ENCODE measurements at places on chromosomes 6 and 20. TPM values are rescaled to one million over a fixed set of nuclear protein-coding genes. Genes with fewer than 3 reads are reported as not detected.

The FHL5 gene
- 12.2 TPM for total RNA-seq

The ARID1B gene
- total RNA-seq, result 103 TPM

The SIRPD gene
- not detected for total RNA-seq

DNA sequence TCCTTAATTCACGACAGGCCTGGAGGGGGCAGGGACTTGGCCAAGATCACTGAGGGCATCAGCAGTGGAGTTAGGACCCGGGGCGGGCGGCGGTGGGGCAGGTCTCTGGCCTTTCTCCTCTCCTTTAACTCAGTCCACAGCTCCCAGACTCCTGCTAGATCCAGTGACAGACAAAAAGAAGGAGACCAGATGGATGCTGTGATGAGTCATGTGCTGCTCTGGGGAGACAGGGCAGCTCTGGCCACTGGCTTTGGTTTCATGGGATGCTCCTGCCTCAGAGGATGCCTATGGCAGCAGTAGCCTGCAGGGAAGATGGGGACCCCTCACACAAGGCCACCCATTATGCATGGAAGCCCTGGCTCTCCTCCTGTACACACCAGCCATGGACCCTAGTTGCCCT lies 20.5 kb downstream of the EPB41L1 start:
- DNase-seq, result no peak

- no peak for DNase-seq
These were observed 161.9 kb downstream of the GMPR start for GRCh38 chr6:16400248-16400760.

GRCh38 chr6:16568128-16568527 lies 193.1 kb downstream of the ATXN1 start:
- DNase-seq, result no peak

DNA sequence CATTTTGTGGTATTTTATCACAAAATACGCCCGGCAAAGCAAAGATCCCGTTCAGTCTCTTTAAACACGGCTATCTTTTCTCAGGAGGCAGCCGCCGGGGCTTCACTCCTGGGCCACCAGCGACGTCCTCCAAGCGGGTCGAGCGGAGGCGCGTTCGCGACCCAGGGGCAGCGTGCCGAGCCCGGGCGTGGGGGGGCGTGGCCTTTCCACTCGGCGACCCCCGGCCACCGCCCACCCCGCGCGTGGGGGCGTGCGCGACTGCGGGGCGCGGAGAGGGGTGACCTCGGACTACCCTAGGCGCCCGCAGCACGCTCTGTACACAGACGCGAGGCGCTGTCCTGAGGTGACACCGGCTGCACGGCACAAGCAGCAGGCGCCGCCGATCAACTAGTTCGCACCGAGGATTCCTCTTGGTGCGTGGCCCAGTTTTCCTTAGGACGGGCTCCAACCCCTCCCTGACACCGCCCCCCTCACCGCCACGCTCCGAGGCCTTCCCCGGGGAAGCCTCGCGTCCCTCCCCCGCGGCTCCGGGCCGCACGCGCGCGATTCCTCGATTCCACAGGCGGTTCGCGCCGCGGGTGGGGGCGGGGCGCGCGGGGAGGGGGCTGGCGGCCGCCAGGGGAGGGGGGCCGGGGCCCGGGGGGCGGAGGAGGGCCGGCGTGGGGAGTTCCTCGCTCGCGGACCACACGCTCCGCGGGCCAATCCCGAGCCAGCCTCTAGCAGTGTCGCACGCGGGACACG lies 1.1 kb upstream of the JARID2 start:
- DNase-seq, result no peak

DNA sequence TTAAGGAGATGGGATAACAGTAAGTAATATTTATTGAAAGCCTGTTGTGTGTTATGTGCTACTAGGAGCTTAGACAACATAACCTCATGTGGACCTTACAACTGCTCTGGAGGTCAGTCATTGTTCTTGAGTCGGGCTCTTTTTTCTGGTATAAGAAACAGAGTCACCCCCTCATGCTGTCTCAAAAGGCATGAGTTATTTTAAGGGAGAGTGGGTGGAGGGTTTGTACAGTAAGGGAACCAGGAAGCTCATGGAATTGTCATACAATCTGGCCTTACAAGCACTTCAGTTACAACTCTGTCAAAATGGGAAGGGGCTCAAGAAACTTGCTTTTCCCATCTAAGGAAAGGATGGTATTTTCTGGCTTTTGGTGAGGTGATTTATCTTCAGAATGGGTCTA lies 16.5 kb upstream of the DSE start:
- DNase-seq, result no peak

DNA sequence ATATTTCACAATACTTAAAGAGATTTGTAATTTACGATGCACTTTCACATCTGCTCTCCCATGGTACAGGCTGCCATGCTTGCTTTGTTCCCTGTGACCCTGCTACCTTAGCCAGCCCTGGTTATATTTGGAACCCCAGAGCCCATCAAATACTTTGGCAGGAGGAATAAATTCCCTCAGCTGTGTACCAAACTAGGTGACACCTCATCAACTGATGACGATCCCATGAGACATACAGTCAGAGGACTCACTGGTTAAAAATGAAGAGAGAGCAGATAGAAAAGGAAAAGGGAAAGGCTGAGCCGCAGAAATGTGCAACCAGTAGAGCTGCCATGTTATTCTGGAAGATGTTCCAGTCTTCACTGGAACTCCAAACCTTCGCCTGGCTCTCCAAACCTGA lies 120.0 kb downstream of the SIM1 start:
- DNase-seq, result no peak
